ENCODE measurements at places on chromosomes 12 and 14. TPM values are rescaled to one million over a fixed set of nuclear protein-coding genes. Genes with fewer than 3 reads are reported as not detected.
A peak's percentile ranks its signal among the peaks of the same experiment; 100 is the strongest.

MYH7 gene
- polyA plus RNA-seq: 0.91 TPM

NFATC4 gene
- 40.9 TPM for polyA plus RNA-seq

NRXN3 gene
- 12.8 TPM for polyA plus RNA-seq

DNA sequence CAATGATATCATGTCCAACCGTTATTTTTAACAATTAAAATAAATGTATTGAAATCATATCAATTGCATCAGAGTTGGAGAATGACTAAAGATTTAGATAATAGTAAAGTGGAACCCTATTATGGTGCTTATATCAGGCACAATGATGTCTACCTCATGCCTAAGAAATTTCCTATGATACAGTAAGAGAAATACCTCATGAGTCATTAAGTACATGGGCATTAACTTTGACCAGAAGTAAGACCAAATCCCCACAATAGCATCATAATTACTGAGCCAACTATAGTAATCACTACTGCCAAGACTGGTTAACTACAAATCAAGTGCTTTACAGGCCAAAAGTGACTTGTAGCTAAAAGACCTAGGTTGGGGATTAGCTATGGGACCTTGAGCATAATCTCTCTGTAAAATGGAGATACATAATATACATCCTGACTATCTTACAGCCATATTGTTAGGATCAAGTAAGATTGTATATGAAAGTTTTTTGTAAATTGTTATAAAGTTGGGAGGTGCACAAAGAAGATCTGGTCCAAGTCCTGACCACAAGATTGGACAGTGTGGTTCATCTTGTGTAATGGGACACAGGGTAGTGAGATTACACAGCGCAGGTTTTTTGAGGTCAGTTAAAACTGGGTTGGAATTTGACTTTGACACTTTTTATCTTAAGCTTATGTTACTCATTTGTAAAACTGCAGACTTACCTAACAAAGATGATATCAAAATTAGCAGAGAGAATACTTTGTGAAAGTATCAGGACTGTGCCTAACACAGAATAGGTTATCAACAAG lies 60.5 kb downstream of the ERGIC2 start:
- DNase-seq: peak; percentile 33

TMTC1 gene
- polyA plus RNA-seq: 4.0 TPM

DNA sequence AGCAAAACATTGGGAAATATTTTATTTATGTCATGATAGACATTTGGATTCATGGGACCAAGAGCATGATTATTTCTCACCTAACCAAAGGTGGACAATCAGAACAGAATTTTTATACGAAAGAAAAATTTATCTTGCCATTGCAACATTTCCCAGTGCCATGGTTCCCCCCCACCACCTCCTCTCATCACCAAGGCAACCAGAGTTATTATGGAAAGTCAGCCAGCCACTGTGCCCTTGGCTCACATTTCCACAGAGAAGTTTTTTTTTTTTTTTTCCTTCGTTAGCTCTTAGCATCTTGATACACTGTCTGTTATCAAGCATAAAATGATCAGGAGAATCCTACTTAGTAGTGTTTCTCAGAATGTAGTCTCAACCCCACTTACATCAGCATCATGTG lies 176.4 kb upstream of the TMTC1 start:
- DNase-seq: no peak

- peak; percentile 70 for DNase-seq
Measured at GRCh38 chr12:51864833-51865670, 16.5 kb upstream of the FIGNL2 start.

DNA sequence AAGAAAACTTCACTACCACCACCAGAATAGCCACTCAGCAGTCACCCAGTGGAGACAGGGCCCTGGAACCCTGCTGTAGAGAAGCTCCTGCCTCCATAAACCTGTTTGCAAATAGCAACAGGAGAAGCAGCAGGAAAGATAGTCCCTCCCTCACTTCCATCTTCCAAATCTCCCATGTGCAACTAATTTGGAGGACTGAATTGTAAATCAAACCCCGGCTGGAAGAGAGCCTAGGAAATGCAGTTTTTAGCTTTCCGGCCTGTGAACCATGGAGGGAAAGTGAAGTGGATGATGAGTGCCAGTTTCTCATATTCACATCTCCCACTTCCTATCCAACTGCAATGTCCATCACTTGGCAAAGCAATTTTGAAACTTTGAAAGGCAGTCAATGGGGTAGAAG lies 167.2 kb upstream of the FRMD6 start:
- DNase-seq: no peak

- no peak for DNase-seq
Measured at GRCh38 chr14:34935488-34935887, 47.3 kb upstream of the SRP54 start.

DNA sequence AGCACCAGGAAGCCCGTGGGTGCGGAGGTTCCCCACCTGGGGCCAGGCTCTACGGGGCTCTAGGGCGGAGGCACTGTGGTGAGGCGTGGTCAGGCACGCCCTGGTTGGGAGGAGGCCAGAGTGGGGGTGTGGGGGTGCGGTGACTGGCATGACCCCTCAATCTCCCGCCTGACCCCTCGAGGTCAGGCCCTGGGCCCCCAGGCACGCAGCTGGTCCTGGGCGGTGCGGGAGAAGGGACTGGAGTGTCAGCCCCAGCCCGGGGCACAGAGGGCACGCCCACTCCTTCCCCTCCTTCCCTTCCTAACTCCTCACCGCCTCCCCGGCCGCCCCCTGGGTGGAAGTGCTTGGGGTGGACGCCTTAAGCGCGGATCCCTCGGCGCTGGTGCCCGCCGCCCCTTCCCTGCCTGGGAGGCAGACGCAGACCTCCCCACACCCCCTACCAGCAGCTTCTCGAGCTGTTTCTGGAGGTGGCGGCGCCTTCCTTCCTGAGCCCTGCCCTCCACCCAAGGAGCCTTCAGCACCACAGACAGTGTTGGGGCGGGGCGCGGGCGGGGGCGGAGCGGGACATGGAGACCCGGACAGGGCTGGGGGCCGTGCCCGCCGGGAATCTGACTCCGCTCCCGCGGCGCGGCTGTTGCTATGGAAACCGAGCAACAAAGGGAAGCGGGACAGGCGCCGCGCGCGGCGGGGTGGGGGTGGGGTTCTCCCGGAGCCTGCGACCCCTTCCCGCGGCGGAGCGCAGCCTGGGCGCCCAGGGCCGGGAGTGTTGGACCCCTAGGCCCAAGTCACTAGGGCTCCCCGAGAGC lies 741 bp upstream of the CRIP2 start:
- peak; percentile 87 for DNase-seq

Data from large intestine (tissue), 12 donors.